ENCODE measurements at places on chromosomes 2 and 18.

GRCh38 chr2:33378556-33379210, 97.8 kb upstream of the RASGRP3 start:
- no peak for DNase-seq

GRCh38 chr2:237859082-237859433, 365 bp upstream of the RAMP1 start:
- DNase-seq, result no peak

GRCh38 chr2:12852135-12852534, 135.4 kb downstream of the TRIB2 start:
- no peak for DNase-seq

DNA sequence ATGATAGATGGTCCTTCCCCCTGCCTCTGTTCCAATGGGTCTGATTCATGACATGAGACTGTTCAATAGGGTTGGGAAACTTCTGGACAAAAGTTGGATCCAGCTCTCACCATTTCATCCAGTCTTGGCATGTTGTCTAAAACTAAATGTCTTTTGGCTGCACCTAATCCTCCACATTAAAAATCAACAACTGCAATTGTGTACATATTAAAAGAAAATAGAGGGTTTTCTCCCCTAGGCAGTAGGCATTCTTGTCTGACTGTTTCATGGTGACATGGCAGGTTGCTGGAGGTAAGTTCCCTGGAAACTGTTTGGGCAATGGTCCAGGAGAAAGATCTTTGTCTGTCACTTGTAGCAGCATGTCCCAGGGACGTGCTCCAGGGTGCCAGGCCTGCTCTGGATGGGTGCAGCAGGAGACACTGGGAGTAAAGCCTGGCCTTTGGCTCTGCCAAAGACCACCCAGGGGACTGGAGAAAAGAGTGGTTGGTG, 135.8 kb downstream of the TCF4 start:
- no peak for DNase-seq

DNA sequence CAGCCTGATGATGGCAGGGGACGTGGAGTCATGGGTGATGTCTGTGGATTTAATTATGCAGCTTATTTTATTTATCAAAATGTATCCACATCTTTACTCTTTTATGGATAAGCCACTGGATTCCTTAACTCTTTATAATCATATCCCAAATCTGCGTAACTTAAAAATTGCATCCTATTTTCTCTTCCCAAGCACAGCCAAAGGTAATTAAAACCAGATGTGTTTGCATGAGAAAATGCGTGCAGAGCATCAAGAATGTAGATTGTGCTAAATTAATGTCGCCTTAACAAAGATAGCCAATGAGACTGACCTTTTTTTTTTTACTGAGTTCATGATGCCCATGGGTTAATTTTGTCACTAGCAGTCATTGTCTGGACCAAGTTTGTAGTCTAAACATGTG, 10.0 kb downstream of the SH3RF3 start:
- no peak for DNase-seq

- no peak for DNase-seq
Observed at GRCh38 chr2:218030409-218031195, 27.8 kb upstream of the TNS1 start.

- no peak for DNase-seq
Observed at GRCh38 chr2:71466301-71467179, 13.2 kb downstream of the DYSF start.

- no peak for DNase-seq
Observed at GRCh38 chr2:184602734-184603133, 4.4 kb downstream of the ZNF804A start.

DNA sequence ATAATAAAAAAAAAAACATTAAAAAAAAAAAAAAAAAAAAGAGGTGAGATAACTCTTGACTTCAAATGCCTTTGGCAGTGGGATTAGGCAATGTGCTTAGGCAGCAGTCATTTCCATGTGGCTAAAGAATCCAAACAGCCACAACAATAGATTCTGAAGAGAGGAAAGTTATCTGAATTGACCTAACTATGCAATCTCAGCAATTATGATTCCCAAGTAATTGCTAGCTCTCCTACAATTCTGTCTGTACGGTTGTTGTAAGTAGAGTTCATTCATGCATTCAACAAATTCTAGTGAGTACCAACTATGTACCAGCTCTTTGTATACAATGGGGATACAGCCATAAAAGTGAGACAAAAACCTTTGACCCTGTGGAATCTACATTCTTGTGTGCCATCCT, 3.6 kb downstream of the SRD5A2 start:
- no peak for DNase-seq

- DNase-seq, result no peak
Observed at GRCh38 chr2:237629739-237630138, 2.4 kb downstream of the LRRFIP1 start.

DNA sequence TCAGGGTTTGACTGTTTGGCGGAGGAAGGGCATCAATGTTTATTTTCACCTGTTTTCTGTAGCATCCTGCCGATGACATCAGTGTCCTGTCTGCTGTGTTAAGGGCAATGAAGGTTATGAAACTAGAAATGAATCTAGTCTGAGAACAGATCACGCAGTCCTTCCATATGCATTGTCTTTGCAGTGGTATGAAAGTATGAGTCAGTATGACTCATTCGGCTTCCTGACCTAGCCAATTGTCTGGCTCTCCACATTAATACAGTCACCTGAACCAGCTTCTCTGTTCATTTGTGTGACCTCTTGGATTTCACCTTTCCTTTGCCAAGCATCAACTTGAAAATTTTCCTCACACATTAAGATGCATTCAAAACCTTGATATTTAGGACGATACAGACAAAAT, 353.8 kb downstream of the RND3 start:
- no peak for DNase-seq

- no peak for DNase-seq
Observed at GRCh38 chr2:27622921-27623384, 5.9 kb downstream of the CCDC121 start.

DNA sequence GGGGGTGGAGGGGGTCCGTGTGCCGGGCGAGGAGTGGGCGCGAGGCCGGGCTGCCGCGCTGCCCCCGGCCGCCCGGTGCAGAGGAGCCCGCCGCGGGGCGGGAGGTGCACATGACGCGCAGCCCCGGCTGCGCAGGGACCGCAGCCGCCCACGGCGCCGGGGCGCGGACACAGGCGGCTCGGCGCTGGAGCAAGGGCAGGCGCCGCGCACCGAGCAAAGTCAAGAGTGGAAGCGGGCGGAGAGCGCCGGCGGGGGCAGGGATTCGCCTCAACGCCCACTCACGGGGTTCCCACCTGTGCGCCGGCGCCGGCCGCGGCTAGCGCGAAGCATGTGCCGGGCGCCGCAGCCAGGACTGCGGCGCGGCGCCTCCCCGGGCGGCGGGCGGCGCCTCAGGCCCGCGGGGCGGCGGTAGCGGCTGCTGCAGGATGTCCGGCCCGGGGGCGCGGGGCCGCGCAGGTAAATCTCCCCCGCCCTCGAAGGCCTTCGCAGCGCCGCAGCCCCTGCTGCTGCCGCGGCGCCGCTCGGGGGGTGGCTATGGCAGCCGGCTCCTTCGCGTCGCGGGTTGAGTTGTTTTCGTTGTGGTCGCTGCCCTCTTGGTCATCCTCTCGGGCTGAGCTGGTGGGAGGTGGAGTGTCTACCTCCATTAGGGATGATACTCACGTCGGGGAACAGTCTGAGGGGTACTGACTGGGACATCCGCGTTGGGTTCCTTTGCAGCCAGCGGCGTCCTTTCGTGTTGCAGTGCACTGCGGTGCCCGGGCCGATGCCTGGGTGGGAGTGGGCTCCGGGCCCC, 216.3 kb upstream of the DTNA start:
- DNase-seq, result no peak

GRCh38 chr18:71846716-71847115, 697.4 kb downstream of the CBLN2 start:
- DNase-seq, result no peak

DNA sequence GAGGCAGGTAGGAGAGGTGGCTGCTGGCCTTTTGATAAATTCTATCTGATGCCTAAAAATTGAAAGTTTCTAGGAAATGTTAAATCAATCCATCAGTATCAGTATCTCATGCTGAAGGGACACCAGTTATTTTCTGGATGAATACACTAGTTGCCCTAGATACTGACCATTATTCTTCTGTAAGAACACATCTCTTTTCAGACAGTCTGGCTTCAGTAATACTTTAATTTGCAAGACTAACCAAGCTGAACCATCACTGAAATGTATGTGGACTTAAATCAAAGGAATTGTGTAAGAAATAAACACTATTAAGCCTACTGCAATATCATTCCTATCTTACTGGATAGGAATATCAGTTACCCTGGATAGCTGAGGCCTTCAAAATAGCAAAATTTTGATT, 1546.3 kb downstream of the LRP1B start:
- no peak for DNase-seq

DNA sequence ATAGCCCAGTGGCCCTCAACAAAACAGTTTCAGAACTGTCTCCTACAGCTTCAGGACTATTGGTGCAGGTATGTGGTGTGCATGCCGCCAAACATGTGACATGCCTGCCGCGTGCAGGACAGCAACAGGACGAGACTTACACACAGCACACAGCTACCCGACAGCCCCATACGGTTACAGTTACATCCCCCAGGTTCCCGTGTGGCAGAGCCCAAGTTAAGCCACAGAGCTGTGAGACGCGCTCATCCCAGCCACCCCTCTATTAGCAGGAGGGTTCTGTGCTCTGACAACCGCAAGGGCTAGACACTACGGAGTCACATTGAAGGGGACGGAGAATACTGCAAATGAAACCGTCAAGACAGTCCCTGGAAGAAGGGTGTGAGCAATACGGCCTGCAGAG, 16.4 kb upstream of the TUBB6 start:
- no peak for DNase-seq

GRCh38 chr2:240514631-240515030, 43.2 kb downstream of the ANKMY1 start:
- no peak for DNase-seq

DNA sequence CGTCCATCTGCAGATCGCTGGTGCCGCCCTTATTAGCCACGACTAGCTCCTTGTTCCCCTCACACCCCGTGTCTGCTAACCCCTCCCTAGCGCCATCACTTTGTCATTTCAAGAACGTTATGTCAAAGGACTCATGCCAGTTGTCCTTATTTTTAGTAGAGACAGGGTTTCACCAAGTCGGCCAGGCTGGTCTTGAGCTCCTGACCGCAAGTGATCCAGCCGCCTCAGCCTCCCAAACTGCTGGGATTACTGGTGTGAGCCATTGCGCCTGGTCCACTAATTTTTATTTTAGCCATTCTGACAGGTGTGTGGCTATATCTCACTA, 138.9 kb upstream of the HDAC4 start:
- DNase-seq, result no peak
